ENCODE measurements at places on chromosomes 3 and 15.

GRCh38 chr3:123853686-123854372 is 30.3 kb downstream of the MYLK start:
- no peak for DNase-seq

DNA sequence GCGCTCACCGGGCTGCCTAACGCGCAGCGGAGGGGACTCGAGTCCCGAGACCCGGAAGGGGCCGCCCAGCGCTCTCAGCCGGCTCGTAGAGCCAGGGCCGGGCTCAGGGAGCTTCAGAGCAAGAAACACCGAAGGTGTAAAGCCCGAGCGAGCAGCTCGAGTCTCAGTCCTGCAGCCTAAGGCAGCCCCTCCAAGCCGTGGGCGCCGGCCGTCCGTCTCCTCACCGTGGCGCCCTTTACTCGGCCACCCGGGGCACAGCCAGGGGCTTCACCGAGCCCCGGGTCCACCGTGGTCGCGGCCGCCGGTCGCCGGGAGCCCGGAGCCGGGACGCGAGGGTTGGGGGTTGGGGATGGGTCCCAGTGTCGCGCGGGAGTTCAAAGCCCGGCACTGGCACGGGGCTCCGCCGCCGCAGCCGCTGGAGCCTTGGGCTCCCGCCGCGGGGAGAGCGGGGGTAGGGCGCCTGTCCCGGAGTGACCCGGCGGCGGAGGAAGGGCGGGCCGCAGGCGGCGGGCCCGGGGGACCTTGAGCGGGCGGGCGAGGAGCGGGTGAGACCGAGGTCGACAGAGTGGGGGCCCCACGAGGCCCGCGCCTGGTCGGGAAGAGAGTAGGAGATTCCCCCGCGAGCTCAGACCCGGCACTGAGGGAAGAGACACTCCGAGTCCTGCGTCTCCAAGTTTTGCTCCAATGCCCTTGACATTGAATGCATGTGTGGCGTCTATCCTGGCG is 26.9 kb upstream of the THRB start:
- no peak for DNase-seq

GRCh38 chr3:146374146-146374545 is 95.2 kb downstream of the PLSCR2 start:
- DNase-seq, result no peak

- DNase-seq, result peak; percentile 43
These were observed 45.9 kb downstream of the SUMF1 start for GRCh38 chr3:4421121-4421520.

- DNase-seq, result no peak
These were observed 8.6 kb downstream of the ALS2CL start for GRCh38 chr3:46684891-46685290.
